ENCODE measurements at places on chromosomes 3 and 15.

- H3K4me1 ChIP-seq = no peaks in the 10 kb centered on the region
- no peak for DNase-seq
- H3K27me3 ChIP-seq = no peaks in the 10 kb centered on the region
- no peaks in the 10 kb centered on the region for H3K36me3 ChIP-seq
- no peak overlapping the region for H3K27ac ChIP-seq
- H3K4me3 ChIP-seq = no peak overlapping the region
Observed at GRCh38 chr3:181966393-181966792, 254.7 kb downstream of the SOX2 start.

DNA sequence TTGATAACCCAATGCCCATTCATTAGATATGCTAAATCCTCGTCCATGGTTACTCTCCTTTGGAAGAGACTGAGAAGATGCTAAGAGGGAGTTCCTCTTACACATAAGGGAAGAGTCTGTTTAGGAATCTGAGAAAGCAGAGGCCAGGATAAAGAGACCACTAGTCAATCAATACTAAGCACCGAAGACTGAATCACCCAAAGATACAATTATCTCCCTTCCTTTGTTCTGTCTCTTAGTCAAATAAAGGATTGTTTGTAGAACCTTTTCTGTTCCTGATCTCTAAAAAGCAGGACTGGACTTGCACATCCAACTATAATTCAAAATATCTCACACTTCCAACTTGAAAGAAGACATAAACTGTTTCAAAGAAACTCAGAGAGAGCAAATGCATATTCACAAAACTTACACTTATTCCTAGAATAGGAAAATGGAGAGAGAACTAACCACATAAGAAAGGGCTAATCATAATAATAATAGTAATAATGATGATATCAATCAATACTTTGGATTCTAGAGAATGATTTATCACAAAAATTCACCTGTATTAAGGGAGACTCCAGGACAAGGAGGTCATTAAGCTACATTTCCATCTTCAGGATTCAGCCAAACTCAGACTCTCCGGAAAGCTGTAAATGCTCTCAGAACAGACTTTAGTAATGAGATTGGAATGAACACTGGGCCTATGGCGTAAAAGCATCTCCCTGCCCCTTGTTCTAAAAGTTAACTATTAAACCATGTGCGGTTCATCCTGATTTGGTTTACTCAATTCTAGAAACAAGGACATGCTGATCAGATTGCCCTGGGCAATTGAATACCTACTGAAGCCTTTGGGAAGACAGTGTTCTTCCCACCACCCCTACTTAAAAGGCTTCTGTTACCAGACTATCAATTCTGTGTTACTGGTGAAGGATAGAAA is 401.5 kb downstream of the ZBTB20 start:
- no peak overlapping the region for H3K4me3 ChIP-seq
- DNase-seq = no peak

DNA sequence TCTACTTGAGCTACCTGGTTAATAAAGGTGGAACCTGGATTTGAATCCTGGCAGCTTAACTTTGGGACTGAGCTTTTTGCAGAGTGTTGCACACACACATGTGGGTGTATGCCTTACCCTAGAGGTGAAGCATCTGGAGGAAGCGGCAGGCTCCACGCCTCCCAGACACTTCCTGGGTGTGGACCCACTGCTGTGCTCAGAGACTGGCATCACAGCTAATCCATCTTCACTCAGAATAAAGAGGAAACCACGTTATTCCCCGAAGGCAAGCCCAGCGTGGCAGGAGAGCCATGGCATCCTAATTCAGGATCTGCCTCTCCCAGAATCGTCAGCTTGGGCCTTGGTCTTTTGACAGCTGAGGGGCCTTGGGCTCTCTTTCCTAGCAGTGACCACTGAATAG is 25.5 kb downstream of the CCDC13 start:
- no peak overlapping the region for H3K27ac ChIP-seq
- no peaks in the 10 kb centered on the region for H3K27me3 ChIP-seq

DNA sequence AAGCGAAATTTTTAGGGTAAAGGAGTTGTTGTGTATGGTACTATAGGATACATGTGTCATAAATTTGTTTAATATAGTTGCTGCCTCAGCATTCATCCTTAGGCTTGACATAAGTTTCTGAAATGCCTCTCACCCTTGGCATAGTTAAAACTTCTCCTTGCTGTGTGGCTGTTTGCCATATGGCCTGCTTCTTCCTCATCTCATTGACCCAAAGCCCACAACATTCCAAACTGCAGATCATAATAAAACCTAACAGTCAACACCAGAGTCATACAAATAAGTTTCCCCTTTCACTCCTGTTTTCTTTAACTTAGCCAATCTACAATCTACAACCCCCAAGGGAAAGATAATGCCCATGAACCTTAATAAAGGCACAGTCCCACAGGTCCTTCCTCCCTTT is 136.6 kb downstream of the TMCC1 start:
- no peaks in the 10 kb centered on the region for H3K4me1 ChIP-seq
- H3K27me3 ChIP-seq = no peaks in the 10 kb centered on the region
- no peaks in the 10 kb centered on the region for H3K36me3 ChIP-seq
- no peak overlapping the region for H3K4me3 ChIP-seq

- peak; percentile 61 for DNase-seq
- H3K27me3 ChIP-seq = no peaks in the 10 kb centered on the region
- H3K4me1 ChIP-seq = peaks cover 23% of the 10 kb centered on the region
- no peaks in the 10 kb centered on the region for H3K36me3 ChIP-seq
Observed at GRCh38 chr3:125128861-125129501, 73.2 kb upstream of the HEG1 start.

- no peak for DNase-seq
- no peaks in the 10 kb centered on the region for H3K27me3 ChIP-seq
- H3K4me3 ChIP-seq = no peak overlapping the region
- no peak overlapping the region for H3K27ac ChIP-seq
Observed at GRCh38 chr15:25737218-25737643, 125.9 kb downstream of the ATP10A start.

DNA sequence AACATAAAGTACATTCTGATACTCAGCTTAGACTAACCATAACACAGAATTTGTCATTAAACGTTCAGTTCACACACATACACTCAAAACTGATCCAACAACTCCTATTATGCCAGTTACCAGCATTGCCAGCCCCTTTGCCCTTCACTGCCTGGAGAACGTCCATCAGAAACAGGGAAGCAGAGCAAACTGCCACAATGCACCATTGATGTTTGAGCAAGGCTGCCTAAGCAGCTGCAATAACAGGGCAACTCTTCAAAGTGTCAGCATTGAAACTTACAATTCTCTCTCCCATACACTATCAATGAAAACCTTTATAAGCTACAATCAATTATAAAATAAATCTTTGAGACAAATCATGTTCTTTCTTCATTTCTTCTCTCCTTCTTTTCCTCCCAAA is 85.1 kb downstream of the ZBTB20 start:
- H3K4me1 ChIP-seq = no peaks in the 10 kb centered on the region
- DNase-seq = no peak
- H3K4me3 ChIP-seq = no peak overlapping the region
- H3K27me3 ChIP-seq = no peaks in the 10 kb centered on the region
- H3K36me3 ChIP-seq = peaks cover 4% of the 10 kb centered on the region

GRCh38 chr3:111751961-111752360 is 107.1 kb upstream of the PHLDB2 start:
- no peaks in the 10 kb centered on the region for H3K4me1 ChIP-seq
- no peak overlapping the region for H3K4me3 ChIP-seq
- H3K36me3 ChIP-seq = no peaks in the 10 kb centered on the region

Measured in common myeloid progenitor, CD34-positive (primary cell).